ENCODE measurements at places on chromosomes 13 and 19.

DNA sequence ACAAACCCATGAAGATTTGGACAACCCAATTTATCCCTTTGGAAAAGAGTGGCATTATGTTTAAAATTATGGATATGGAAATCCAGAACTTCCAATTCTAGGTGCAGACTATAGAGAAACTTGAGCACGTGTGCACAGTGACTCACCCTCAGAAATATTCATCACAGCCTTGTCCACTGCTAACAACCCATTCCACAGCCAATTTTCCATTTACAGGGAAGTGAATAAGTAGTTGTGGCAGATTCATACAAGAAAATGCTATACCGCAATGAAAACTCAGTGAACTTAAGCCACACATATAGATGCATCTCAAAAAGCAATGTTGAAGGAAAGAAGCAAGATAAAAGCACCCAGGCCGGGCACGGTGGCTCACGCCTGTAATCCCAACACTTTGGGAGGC, 133.3 kb downstream of the USP12 start:
- DNase-seq, result peak; percentile 48

DNA sequence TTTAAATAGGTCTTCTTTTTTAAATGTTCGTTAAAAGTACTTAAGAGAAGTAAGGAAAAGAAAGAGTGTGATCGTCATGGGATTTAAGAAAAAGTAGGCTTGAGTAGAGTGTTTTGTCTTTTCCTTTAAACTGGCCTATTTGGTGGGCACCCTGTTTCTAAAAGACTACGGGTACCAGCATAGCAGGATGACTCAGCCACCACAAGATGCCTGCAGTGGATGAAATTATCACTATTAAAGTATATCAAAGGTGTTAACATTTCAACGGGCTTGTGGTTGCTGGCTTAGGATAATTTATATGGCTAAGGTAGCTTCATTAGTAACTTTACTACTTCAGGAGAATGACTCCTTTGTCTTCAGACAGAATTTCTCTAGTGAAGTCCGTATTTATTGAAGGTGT, 112.6 kb downstream of the STARD13 start:
- no peak for DNase-seq

DNA sequence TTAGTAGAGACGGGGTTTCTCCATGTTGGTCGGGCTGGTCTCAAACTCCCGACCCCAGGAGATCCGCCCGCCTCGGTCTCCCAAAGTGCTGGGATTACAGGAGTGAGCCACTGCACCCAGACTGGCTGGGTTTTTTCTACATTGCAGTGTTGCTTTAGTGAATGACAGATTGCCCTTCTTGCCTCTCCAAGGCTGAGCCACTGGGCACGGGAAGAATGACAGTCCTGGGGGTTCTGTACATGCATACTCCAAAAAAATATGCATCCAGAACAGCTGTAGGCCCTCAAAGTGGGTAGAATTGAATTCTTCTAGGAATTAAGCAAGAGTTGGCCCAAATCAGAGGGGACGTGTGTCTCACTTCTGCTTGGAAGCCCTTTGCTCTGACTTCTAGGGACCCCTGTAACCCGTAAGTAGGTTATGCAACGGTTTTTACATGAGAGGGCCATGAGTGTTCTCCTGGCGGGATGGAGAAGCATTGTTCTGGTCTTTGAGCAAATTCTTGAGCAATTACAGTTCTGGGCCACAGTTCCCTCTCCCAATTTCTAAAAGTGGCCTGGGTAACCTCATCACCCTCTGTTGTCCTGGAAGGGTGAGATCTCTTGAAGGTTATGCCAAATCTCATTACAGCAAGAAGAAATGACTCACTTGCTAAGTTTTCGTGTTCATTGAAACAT, 3.6 kb downstream of the ACTN4 start:
- peak; percentile 92 for DNase-seq

DNA sequence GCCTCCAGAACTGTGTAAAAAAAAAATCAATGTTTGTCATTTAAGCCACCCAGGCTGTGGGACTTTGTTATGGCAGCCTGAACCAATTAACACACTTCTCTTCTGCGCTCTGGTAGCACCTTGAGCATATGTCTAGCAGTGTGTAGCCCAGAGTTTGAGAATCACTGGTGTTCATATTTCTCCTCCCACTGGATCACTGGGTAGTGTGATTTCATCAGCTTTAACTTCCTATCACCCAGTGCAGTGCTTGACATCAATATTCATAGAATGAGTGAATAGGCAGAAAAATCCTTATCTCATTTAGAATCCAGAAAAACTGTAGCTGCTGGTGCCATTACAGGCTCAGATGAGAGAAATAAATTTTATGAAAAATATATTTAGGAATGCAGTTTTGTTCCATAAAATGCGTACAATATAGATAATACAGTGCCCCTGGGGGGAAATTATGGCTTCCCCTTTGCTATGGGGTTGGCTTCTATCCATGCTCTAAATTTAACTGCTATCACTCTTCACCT, 30.7 kb upstream of the WASF3 start:
- no peak for DNase-seq

GRCh38 chr13:33394294-33394932, 108.9 kb upstream of the STARD13 start:
- no peak for DNase-seq

DNA sequence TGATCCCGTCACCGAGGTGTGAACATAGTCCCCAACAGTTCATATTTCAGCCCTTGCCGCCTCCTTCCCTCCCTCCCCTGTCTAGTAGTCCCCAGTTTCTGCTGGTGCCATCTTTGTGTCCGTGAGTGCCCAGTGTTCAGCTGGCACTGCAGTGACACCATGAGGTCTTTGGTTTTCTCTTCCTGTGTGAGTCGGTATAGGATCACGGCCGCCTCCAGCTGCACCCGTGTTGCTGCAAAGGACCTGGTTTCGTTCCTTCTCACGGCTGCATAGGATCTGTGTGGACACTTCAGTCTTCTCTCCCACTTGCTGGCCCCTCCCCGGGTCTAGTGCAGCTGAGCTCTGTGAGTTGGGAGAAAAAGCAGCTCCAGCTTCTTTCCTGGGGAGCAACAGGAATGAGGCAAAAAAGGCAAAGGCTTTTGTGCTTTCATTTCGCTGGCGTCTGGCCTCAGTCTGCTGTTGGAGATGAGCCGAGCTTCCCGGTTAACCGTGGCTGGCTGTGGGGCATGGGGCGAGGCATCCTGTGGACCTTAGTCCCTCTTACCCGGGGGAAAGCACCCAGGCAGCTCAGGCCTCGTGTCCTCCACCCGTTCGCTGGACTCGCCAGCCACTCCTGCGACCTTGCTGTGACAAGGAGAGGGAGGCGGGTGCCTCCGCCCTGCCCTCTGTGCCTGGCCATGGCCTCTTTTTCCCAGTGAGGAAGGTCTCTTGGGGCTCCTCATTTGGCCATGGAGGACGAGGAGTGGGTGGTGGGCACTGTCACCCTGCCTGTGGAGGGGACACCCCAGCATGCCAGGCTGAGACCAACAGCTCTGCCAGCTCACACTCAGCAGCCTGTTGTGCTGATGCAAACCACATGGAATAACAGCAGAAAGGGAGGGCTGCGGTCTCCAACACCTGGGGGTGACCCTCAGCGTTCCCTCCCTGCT, 196.5 kb downstream of the TEX29 start:
- no peak for DNase-seq

GRCh38 chr19:49817964-49818648, at the start of gene MED25:
Gene MED25 (plus strand): TSS chr19:49818289. CDS start chr19:49818342, 53 bp downstream.
- peak; percentile 77 for DNase-seq

- DNase-seq, result no peak
Measured at GRCh38 chr19:21604351-21604926, 99.0 kb downstream of the ZNF429 start.

- DNase-seq, result peak; percentile 84
Measured at GRCh38 chr13:24502533-24503378, 9.8 kb downstream of the PARP4 start.

DNA sequence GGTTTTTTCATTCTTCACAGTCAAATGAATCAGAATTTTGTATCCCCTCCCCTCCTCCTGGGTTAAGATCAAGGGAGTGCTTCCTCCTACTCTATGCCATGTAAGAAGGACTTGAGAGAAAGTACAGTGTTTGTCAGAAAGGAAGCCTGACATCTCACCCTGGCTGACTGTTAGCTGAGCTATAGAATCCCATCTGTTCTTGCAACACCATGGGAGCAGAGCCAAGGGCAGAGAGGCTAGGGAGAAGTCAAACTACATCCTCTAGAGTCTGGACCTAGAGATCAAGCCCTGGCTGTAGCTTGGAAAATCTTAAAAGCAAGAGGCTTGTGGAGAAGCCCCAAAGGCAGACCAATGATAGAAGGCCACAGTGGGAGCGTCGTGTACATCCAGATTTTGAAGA, 145.9 kb downstream of the OLFM4 start:
- DNase-seq, result no peak

DNA sequence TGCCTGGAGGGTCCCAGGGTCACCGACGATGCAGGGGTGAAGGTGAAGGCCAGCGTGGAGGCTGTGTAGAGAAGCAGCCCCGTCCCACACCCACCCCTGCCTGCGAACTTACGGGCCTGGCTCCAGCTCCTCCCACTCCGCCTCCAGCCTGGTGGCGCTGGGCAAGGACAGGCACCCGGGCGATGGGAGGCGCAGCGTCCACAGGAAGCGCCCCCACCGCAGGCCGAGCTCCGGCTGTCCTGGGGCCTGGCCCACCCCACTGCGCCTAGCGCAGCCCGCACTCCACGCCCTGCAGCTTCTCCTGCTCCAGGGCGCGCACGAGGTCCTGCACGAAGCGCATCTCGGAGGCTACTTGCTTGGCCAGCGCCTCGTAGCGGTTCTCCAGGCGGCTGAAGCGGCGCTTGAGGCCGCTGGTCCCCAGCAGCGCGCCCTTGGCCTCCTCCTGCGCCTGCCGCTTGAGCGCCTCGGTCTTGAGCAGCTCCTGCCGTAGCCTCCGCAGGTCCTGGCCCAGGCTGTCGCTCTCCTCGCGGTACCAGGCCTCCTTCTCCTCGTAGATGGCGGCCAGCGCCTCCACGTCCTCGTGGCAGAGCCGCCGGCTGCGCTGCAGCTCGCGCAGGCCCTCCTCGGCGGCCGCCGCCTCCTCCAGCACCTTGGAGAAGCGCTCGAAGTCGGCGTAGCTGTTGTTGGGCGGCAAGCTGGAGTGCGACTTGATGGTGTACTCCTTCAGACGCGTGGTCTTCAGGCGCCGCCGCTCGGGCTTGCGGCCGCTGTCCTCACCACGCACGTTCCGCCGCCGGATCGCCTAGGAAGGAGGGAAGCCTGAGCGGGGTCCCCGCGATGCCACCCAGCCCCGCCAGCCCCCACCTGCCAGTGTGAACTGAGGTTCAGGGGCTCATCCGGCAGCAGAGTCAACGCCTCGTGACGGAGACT, 11.8 kb downstream of the DAPK3 start:
- DNase-seq, result no peak

- no peak for DNase-seq
Measured at GRCh38 chr13:110237875-110238817, 68.8 kb downstream of the COL4A1 start.

GRCh38 chr13:22270881-22271280, 600.0 kb downstream of the FGF9 start:
- DNase-seq, result no peak

GRCh38 chr13:114104655-114105520, 27.5 kb downstream of the RASA3 start:
- no peak for DNase-seq

GRCh38 chr13:110470272-110471009, 91.1 kb downstream of the RAB20 start:
- DNase-seq, result no peak

DNA sequence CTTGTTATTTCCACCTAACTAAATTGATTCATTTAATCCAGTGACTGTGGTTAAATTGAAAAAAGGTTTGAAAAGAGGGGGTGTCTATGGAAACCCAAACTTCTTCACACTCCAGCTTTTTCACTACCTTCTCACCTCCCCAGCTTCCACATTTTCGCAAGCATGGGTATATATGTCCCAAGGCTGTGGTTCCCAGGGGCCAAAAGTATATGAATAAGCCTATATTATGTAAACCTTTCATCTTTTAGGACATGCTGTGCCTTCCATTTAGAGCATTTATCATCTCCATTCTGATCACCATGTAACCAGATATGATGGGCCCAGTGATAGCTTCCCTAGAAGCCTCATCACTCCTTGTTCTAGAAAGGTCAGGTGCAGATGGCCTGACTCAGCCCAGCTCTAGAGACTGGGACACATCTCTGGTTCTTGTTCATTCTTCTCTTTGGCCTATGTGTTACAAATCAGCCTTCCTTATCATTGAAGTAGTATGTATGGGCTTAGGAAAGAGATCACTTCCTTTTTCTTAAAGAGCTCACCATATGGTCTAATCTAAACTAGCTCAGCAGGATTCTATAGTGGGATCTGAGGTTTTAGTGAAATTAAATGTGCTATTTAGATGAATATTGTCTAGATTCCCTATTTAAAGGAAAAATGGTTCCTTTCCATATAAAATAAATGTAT, 19.5 kb upstream of the ARL11 start:
- DNase-seq, result peak; percentile 27
